Glutamatergic neuron (in vitro differentiated cells): ENCODE measurements at places on chromosomes 7 and 10.
A peak's percentile ranks its signal among the peaks of the same experiment; 100 is the strongest.

GRCh38 chr7:15015545-15016314, 113.2 kb upstream of the DGKB start:
- DNase-seq: no peak

DNA sequence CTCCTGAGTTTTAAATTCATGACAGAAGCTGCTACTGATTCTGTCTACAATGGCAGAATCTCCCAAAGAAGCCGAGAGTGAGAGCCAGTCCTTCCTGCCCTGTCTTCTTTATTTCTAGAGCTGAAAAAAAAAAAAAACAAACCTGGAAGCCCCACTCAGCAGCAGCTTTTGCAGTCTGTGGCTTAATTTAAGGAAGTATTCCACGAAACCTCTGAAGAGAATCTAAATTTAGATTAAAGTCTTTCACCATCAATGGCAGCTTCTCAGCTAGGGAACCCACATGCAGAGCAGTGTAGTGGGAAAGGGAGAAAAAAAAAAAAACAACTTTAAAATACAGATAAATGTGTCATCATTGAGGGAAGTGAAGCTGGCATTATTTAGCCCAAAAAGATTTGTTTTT, 23.4 kb downstream of the SMURF1 start:
- no peak for DNase-seq

DNA sequence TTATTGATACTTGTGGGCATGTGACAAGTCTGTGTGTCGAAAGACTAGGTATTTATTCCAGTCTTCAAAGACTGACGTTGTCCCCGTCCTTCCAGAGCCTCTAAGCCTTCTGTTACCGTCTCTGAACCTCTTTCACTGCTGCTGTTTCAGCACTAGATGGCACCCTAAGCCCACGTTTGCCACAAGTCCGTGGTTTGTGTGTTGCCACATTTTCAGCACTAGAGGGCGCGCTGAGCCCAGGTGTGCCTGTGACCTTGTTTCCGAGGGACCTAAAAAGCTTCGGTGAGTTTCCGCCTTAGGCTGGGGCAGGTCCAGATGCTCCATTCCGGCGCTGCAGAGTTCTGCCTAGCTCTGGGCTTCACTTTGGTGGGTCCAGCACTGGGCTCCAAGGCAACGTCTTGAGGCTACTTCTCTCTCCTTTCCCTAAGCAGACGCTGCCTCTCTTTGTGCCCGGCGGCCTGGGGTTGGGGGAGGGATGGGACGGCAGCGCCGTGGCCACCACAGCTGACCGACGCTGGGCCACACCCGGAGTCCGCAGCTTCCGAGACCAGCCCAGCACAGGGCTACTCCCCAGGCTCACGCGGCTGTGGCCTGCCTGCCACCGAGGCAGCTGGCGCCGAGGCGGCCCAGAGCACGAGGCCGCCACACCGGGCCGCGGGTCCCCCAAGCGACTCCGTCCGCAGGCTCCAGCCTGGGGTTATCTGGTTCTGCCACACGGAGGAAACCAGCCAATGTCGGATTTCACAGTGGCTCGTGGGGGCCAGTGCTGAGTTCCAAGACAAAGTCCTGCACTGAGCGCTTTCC, 520.2 kb downstream of the REEP3 start:
- peak; percentile 77 for DNase-seq

DNA sequence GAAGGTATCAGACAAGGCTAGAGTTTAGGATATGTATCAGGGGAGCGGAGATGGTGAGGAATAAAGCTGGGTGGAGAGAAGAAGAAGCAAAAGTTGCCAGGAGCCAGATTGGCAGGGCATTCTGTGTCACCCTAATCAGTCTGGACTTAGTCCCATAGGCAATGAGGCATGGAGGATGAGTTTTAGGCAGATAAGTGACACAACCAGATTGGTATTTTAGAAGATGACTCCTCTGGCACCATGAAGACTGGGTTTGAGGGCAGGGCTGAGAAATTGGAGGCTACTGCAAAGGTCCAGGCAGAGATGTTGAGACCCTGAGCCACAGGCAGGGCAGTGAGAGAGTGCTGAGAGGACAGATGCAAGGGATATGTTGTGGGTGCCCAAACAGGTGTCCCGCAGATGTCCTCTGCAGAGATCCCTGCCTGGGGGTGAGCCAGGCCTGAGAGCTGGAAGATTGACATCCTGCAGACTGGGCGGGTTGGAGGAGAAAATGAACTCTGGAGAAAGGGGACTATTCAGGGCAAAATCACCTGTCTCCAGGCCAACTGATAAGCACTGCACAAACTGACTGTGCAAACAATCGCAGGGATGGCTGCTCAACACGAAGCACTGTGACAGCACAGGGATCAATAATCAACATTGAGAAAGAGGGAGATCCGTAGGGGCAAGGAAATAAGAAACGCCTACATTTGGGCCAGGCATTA, 11.9 kb upstream of the HABP2 start:
- DNase-seq: no peak

DNA sequence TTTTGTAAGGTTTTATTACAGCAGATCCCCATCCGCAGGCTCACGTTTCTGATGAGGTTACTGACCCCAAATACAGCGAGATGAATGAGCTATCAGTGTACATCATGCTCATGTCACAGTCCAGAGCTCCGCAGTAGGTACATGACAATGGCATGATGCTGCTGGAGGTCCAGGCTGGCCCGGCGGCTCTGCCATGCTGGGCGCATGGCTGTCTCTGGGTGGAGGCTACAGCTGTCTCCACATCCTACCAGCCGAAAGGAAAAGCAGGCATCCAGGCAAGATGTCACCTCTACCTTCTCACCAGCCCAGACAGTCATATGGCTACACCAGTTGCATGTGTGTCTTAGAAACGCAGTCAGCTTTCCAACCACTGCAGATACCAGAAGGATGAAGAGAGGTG, 90.9 kb upstream of the RNF32 start:
- no peak for DNase-seq

- no peak for DNase-seq
These were observed 4.8 kb upstream of the RNF32 start for GRCh38 chr7:156635529-156636385.

DNA sequence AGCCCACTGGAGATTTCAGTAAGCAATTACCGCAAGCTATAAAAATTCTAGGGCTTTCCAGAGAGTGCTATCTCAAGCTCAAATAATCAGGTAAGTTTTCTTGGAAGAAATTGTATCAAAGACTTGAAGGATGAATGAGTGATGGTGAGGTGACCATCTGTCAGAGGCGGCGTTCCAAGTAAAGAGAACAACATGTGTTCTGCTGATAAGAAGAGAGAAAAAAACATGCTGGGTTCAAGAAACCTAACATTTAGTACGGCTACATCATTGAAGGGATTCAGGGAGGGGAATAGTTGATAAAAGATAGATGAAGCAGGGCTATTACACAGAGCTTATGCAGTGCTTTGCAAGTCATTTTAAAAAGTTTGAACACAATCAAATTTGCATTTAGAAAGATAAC, 100.7 kb downstream of the GNAI1 start:
- DNase-seq: no peak

DNA sequence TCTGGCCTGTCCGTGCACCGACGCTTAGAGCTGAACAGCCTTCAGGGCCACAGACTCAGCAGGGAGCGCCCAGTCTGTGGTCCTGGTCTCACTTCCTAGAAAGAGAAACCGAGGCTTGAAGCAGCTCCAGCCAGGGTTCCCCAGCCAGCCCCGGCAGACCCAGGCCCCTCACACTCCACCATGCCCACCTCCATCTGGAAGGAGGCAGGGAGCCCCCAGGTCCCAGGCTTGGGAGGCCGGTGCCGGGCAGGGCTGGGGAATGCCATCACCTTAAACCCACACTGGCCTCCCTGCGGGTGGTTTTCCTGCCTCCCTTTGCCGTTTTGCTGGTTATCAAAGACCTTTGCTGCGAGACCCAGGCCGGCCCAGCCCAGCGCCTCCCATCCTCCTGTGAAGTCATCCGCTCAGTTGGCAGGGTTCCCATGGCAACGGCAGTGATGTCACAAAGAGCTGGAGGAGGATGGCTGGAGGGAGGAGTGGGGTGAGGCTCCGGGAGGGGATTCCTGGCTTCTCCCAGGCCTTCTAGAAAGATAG, 24.0 kb downstream of the ELFN1 start:
- peak; percentile 87 for DNase-seq

DNA sequence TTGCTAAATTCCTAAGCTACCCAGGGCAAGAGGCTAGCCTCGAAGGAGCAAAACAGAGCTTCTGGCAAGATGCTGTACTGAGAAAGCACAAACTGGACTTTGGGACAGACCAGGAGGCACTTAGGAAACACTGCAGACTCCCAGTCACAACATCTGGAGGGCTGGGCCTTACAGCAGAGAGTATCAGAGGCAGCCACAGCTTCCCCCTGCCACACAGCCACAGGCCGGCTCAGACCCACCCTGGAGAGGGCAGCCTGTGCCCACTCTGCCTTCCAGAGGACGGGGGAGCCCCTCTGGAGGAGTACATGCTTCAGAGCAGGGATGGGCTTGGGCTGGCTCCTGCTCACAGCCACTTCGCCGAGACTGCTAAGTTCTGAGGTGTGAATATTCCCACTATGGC, 17.4 kb downstream of the ESYT2 start:
- no peak for DNase-seq

- DNase-seq: no peak
These were observed 96.1 kb upstream of the EFCAB10 start for GRCh38 chr7:105677410-105677730.

- no peak for DNase-seq
These were observed 87.7 kb upstream of the CHST15 start for GRCh38 chr10:124180947-124181549.

- no peak for DNase-seq
These were observed 50.6 kb downstream of the PRKG1 start for GRCh38 chr10:51124852-51125251.

- no peak for DNase-seq
These were observed 99.1 kb upstream of the PDGFA start for GRCh38 chr7:618539-619367.

GRCh38 chr10:31723106-31723750, 205.4 kb downstream of the ARHGAP12 start:
- no peak for DNase-seq

GRCh38 chr10:90644165-90644564, 213.7 kb downstream of the HTR7 start:
- no peak for DNase-seq

GRCh38 chr10:93417266-93417665, 64.9 kb downstream of the MYOF start:
- DNase-seq: no peak

- DNase-seq: no peak
These were observed 26.6 kb downstream of the GNG11 start for GRCh38 chr7:93948106-93948505.

- DNase-seq: no peak
These were observed 93.5 kb upstream of the GJD4 start for GRCh38 chr10:35511647-35512046.
